ENCODE measurements at places on chromosomes 3 and 15. TPM values are rescaled to one million over a fixed set of nuclear protein-coding genes. Genes with fewer than 3 reads are reported as not detected.

DNA sequence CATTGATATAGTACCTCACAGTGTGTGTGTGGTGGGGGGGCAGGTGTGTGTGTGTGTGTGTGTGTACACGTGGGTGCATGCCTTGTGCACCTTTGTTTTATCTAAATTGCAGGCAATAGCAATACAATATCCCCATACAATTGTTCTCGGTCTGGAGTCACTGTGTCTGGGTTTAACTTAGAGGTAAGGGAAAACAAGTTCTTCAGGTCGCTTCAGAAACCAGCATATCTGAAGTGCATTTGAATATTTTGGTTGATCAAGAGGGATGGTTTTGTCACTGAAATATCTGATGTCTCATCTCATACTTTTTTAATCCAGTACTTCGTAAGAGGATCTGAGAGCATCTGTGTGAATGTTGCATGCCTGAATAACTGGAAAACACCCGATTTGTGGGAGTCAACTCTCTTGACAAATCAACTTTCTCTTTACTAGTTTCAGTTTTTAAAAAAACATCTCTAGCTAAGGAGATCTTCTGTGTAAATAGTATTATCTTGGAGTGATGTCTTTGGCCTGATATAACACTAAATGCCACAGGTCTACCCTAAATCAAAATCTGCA lies 206.8 kb upstream of the NR2F2 start:
- no peak for DNase-seq

DNA sequence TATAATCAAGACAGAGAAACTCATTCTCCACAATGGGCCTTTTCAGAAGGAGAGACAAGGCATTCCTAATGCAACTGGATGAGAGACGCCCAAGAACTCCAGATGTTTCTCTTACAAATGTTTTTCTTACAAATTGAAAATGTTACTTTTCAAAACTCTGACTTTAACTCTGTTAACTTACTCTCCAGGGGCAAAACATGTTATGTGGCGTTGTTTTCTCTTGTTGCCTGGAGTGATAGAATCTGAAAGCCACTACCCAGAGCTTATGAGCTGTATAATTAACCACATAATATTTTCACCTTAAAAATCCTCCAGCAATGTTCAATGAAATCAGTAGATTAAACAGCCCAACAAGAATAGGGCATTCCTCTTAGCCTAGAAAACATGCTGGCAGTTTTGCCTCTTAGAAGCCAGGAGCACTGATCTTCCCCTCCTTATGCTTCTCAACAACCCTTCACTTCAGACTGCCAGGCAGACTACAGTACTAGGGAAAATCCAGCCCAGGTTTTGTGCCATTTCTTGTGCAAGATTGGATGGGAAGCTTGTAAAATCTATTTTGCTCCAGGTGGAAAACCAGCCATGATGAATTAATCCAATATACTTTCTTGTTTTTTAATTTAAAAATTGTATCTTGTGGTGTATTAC lies 186.7 kb upstream of the GADL1 start:
- DNase-seq: no peak

DNA sequence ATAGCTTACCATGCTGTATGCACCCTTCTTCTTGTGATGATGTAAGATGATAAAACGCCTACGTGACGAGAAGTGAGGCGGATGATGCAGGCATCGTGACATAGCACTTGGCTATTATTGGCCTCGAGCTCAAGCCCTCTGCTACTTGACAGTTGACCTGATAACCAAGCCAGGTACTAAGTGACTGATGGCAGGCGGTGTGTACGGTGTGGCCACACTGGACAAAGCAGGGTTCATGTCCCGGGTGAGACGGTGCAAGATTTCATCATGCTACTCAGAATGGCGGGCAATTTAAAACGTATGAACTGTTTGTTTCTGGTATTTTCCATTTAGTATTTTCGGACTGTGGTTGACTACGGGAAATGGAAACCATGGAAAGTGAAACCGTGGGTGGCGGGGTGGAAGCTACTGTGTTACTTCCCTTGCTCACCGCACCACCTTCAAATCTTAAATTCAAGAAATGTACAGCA lies 57.7 kb downstream of the SLC12A8 start:
- DNase-seq: no peak

Gene GOLGA8T
- total RNA-seq: not detected

Gene COL6A5
- not detected for total RNA-seq

Gene HTR3E
- not detected for total RNA-seq

- no peak for DNase-seq
Measured at GRCh38 chr3:75059120-75059519, 444.7 kb upstream of the CNTN3 start.

Gene SNAP23
- 31.2 TPM for total RNA-seq

DNA sequence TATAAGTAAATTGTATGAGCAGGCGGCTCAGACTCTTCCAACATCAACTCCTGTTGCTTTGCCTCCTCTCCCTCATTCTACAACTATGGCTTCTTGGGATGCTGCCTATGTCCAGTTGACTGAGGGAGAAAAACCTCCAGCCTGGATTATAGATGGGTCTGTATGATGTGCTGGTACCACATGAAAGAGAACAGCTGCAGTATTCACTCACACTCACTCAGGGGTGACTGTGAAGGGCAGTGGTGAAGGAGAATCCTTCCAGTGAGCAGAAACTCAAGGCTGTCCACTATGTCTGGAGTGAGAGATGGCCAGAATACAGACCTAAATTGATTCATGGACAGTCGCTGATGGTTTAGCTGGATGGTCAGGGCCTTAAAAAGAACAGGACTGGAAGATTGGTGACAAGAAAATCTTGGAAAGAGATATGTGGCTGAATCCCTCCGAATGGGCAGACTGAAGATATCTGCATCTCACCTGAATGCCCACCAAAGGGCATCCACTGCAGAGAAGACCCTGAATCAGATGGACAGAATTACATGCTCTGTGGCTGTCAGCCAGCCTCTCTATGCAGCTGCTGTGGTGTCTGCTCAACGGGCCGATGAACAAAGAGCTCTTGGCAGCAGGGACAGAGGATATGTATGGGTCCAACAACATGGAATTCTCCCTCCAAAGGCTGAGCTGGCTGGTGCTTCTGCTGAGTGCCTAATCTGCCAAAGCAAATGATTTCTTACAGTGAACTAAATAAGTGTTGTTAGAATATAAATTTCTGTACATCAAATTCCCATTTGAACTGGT lies 1.9 kb upstream of the BCL2L10 start:
- DNase-seq: no peak

- DNase-seq: no peak
Measured at GRCh38 chr3:52087731-52088130, 31.4 kb upstream of the DUSP7 start.

DNA sequence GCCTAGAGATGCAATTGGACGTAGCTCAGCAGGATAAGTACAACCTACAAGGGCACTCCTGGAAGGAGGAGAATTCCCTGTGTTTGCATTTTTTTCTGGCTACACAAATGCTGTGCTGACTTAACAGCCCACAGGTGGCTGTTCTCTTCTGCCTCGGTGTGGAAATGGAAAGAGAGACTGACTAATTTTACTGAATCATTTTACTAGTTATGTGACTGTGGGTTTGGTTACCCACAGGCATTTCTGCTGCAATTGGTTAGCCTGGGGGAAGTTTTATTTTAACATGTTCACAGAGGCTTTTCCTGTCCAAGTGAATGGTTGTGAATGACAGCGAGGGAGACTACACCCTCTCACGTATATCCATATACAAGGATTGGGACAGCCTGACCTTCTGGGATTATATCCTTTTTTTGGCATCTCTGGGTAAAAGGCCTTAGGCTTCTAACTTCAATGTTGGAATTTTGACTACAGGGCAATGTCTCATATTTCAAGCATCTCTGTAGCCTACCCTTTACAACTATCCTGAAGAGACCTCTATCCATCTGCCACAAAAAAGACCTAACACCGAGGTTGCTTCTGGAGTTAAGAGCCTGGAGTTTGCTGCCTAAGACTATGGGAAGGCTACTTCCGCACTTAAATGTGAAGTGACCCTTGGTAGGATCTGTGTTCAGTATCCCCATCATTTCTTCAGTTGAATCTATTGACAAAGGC lies 67.2 kb upstream of the TP63 start:
- no peak for DNase-seq

Data from HCT116 (cell line).